Tibial nerve (tissue), 4 donors: ENCODE measurements at places on chromosomes 16 and 17.

- no peak for DNase-seq
These were observed 2.4 kb downstream of the MT1M start for GRCh38 chr16:56634715-56635440.

GRCh38 chr16:77711775-77712174 is 10.5 kb upstream of the NUDT7 start:
- DNase-seq: no peak

DNA sequence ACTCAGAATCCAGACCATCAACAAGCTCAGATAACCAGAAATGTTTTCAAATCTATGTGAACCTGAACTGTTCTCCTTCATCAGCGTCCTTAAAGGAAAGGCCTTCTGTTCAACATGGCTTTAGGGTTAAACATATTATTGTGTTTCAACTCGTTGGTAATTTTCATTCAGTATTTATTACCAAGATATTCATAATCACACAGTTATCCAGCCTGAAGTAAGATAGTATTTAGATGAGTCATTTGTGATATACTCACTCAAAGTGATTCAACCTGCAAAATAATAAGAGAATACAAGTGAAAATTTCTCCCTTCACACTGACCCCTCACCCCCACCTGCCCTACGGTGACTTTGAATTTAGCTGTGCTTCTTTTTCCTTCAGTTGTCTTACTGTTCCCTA is 3.0 kb downstream of the CYLD start:
- no peak for DNase-seq

DNA sequence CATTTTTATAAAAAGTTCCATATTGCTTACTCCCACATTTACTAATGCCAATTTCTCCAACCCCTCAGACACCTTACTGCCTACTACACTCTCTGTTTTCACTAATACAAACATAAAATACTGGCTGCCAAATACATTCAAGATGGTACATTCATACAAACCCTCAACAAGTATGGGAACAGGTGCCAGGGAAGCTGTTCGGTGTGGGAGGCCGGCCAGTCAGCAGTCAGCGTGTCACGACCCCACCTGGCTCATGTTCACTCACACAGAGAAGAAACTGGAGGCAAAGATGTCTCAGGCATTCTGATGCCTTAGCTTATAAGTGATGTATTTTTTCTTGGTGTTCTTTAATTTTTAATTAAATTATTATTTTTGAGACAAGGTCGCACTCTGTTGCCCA is 42.4 kb upstream of the TRAP1 start:
- no peak for DNase-seq

DNA sequence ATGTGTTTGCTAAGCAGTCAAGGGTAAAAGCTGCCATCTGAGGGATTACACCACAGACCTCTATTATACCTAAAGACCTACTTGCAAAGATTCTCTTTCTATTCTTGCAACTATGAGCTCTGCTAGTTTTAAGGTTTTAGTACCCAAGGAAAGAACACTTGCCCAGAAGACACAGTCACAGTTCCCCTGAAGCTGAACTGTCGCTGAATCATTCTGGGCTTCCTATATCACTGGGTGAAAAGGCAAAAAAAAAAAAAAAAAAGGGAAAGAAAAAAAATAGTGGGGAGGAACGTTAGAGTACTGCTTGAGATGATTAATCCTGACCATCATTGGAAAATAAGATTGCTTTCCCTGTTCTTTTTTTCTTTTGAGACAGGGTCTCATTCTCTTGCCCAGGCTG is 37.9 kb downstream of the LYRM1 start:
- DNase-seq: no peak

- no peak for DNase-seq
These were observed 4.2 kb downstream of the METRNL start for GRCh38 chr17:83083368-83084201.

- DNase-seq: no peak
These were observed 191.0 kb downstream of the IRF8 start for GRCh38 chr16:86089991-86090390.

GRCh38 chr17:31511580-31511979 is 120.1 kb downstream of the RAB11FIP4 start:
- DNase-seq: no peak

DNA sequence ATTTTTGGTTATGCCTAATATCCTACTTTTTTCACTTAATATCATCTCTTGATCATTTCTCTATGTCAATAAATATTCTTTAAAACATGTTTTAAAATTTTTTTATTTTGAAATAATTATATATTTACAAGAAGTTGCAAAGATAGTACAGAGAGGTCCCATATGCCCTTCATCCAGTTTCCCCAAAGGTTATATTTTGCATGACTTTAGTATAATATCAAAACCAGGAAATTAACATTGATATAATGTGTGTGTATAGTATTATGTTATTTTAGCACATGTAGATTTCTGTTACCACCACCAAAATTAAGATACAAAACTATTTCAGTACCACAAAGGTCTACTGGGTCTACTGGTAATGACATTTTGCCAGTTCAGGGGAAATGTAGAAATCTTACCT is 60.7 kb downstream of the EFCAB5 start:
- no peak for DNase-seq

DNA sequence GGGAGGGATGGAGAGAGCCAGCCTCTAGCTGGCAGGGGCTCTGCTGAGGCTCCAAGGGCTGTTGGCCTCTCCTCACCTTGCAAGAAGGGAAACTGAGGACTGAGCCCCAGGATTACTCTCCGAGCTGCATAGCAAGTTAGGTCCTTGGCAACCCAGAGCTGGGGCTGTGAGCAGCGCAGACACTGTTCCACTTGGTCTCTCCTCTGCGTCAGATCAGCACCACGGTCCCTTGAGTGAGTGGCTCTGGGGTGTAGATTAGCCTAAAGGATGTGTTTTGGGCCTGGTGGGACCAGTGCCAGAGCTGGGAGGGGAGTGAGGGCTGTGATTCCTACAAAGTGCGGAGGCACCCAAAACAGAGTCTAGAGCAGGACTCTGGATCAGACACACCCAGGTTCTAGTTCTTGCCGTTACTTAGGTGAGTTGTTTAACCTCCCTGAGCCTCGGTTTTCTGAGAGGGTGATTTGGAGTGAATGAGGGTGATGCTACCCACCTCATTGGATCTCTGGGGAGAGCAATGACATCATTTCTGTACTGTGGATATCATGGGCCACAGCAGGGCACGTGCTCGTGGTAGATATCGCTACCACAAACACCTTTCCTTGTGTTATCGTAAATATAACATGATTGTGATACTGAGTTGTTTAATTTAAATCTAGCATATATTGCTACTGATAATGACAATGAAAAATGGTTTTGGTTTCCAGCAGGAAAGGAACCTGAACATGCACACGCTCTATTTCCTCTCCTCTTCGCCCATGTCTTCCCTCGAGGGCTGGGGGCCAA is 8.1 kb upstream of the FADS6 start:
- no peak for DNase-seq

DNA sequence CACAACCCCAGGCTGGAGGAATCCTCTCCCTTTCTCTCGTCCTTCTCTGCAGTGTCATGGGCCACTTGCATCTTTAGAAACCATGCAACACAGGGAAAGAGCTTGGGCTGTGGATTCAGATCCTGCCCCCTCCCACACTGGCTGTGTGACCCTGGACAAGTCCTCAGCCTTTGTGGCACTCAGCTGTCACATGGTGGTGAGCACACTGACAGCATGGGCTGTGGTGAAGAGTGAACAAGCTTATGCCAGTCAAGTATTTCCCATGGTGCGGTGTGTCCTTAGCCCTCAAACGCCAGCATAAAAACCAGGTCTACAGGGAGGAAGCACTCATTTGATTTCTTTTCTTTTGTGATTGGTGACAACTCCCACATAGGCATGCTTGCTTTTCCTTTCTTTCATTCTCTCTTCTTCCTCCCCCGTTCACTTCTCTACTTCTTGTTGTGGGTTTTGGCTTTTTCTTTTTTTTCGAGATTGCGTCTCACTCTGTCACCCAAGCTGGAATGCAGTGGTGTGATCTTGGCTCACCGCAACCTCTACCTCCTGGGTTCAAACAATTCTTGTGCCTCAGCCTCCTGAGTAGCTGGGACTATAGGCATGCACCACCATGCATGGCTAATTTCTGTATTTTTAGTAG is 314.2 kb downstream of the CPPED1 start:
- no peak for DNase-seq

DNA sequence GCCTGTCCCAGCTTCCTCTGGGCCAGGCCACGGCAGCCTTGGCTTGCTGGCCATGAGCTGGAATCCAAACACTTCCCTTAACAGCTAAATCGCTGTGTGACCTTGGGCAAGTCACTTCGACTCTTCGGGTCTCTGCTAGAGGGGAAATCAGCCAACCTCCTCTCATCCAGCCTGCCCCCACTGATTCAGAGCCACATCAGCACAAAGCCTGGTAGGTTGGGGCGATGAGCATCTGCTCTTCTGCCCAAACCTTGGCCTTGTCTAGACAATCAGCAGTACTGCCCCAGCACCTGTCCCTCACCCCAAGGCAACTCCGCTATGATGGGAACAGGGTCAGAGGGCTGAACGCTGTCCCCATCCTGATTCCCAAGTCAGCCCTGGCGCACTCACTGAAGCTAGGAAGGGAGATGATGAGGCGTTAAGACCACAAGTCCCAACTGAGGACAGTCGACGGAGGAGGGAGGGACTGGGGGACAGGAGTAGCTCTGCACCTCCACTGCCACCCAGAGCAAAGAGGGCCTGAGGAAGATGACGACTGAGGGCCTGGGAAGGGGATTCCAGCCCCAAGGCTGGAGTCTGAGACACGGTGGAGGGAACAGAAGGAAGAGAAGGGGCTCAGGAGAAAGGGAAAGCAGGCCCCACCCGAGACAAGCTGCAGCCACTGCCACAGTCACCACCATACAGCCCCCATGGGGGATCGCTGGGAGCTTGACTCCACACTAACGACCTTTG is 1.3 kb downstream of the CLUH start:
- DNase-seq: no peak

DNA sequence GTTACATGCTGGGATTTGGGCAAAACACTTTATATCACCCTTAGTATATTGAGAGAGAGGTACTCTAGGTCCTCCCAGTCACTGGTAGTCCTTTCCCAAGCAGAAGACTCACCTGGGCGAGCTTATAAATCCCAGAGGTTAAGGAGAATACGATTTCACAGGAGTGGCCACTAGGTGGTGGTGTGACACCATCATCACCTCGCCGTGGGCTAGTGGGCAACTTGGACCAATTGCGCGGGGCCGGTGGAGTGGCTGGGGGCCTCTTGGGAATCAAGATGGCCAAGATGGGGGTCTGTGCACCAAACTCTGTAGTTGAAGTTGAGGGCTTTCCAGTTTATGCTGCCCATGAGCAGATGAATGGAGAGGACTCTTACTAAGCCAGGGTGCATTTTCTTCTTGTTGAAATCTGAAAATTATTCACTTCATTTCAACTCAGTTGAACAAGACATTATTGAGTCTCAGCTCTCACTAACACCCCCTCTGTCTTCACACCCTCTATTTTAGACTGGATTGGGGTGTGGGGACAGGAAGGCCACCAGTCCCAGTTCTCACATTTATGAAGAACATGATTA is 38.2 kb upstream of the PIRT start:
- no peak for DNase-seq

- DNase-seq: no peak
These were observed 79.8 kb downstream of the TBC1D16 start for GRCh38 chr17:79955691-79956440.

DNA sequence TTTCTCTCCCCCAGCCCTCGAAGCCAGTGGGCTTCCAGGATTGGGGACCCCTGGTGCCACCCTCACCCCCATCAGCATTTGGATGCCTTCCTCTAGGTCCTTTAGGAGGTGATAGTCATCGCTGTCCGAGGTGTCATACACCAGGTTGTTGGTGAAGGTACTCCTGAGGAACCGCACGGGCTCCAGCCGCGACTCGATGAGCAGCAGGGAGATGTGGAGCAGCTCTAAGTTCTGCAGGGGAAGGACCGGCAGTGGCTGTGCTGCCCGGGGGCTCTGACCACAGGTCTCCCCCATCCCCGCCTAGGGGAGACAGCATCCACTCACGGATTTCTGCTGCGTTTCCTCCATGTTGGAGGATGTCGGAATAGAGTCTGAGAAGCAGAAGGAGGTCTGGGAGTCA is 962 bp downstream of the CSHL1 start:
- no peak for DNase-seq

DNA sequence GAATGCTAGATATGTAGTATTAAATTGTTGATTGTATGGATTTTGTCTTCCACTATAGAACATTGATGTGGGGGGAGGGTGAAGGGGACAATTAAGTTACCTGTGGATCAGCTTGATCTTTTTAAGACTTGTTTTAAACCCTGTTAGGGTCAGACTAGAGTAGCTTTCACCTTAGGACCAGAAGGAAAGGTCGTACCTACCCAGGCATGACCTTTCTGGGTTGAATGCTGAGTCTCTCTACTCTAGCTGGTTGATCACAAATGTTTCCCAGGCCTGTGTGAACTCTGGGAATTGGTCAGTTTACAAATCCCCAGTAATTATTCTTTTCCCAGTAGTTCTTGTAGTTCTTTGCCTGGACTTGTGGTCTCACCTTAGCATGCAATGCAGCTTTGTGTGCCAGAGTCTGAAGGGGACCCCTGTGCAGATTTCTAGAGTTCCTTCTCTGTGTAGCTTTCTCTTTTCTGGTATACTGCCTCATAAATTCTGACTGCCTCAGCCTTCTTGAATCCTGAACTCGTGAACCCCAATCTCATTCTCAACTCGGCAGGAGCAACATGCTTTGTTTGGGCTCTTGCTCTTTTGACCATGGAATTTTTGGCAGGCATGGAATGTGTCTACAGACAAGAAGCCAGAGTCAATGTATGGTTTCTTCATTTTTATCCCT is 54.1 kb downstream of the VMP1 start:
- DNase-seq: no peak

GRCh38 chr17:57902800-57903759 is 52.1 kb downstream of the CUEDC1 start:
- DNase-seq: peak; percentile 63
